ENCODE measurements at places on chromosomes 4 and X.
A peak's percentile ranks its signal among the peaks of the same experiment; 100 is the strongest.

GRCh38 chrX:117610806-117611205 lies 505.8 kb downstream of the KLHL13 start:
- no peak for DNase-seq

- DNase-seq: peak; percentile 9
These were observed 134.3 kb upstream of the AP1S2 start for GRCh38 chrX:15988661-15989603.

- no peak for DNase-seq
These were observed 16.7 kb downstream of the BLOC1S4 start for GRCh38 chr4:6732441-6733357.

- DNase-seq: no peak
These were observed 8.2 kb upstream of the ITM2A start for GRCh38 chrX:79375340-79375739.

GRCh38 chr4:167028976-167029375 lies 205.3 kb downstream of the SPOCK3 start:
- DNase-seq: no peak

- DNase-seq: peak; percentile 48
These were observed 19.4 kb downstream of the AWAT2 start for GRCh38 chrX:70030301-70030767.

DNA sequence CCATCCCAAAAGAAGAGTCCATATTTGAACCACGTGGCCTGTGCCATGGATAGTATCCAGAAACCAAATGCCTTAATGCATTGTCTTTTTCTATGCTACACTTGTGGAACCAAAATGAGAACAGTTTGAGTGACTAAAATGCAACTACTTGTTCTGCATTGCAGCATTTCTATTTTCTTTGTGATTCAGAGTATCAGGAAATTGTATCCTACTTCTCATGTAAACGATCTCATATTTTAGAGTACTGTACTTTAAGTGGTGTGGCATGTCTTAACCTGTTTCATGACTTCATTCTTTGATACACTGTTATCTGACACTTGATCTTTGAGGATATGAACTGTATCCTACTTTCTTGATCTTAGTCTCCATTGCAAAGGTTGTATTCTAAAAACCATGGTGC lies 167.2 kb upstream of the WDR1 start:
- no peak for DNase-seq

DNA sequence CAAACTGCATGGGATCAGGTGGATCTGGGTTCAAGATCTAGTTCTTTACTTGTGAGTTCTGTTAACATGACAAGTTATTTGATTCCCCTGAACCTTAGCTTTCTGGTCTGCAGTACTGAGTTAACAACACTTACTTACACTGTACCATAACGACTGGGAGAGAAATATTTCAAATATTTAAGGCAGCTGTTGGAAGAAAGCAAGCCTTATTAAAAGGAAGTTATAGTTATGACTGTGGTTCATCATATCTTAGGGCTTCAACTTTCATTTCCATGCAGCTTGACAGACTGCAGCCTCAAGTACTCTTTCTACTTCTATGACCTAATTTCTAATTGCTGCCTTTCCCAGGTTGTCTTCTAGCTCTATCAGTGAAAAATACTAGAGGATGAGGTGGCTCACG lies 40.0 kb upstream of the PDGFRA start:
- no peak for DNase-seq

DNA sequence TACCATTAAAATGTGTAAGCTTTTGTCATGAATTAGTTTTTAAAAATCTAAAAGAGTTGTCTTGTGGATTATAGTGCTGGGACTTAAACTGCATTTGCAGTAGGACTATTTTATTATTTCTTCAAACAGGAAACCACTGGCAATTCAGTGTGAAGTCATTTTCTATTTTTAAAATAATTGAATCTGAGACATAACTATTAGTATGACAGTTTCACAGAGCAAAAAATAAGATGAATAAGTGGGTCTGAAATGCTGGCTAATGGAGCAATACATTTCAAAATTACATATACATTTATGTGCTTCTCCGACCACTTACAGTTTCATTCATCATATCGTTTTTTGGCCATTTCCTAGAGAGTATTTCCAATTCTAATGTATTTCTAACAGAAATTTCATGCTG lies 75.3 kb upstream of the RAPGEF2 start:
- DNase-seq: no peak

- no peak for DNase-seq
These were observed 12.8 kb downstream of the HOPX start for GRCh38 chr4:56668267-56668666.

GRCh38 chr4:97104666-97105065 lies 1038.6 kb downstream of the STPG2 start:
- no peak for DNase-seq

DNA sequence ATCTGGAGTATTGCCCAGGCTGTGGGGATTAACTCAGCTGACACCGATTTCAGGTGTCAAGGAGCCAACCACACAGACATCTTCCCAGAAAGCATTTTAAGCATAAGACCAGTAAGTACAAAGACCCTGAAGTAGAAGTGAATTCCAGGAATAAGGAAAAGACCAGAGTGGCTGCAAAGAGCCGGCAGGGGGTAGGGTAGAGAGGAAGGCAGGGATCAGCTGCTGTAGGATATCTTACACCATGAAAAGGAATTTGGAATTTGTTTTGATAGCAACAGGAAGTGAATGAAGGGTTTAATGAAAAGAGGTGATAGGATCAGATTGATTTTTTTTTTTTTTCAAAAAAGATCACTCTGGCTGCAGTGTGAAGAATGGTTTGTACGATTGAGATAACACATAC lies 113.6 kb upstream of the PPARGC1A start:
- no peak for DNase-seq
